ENCODE measurements at places on chromosomes 5 and 9. TPM values are rescaled to one million over a fixed set of nuclear protein-coding genes. Genes with fewer than 3 reads are reported as not detected.

GMCL2 gene
- total RNA-seq = not detected

CDKN2A gene
- total RNA-seq = 16.9 TPM

BARHL1 gene
- total RNA-seq = not detected

MAMDC2 gene
- not detected for total RNA-seq

SLC6A18 gene
- not detected for total RNA-seq

AGXT2 gene
- total RNA-seq = not detected

CERT1 gene
- 27.4 TPM for total RNA-seq

SPATA31C1 gene
- not detected for total RNA-seq

SPATA31A3 gene
- not detected for total RNA-seq

CCDC171 gene
- total RNA-seq = 2.5 TPM

GLDC gene
- 6.3 TPM for total RNA-seq

GRCh38 chr5:132335402-132335801 lies 34.1 kb upstream of the SLC22A5 start:
- DNase-seq = no peak
- no peaks in the 10 kb centered on the region for H3K36me3 ChIP-seq
- H3K27ac ChIP-seq = no peak overlapping the region
- no peak overlapping the region for H3K4me3 ChIP-seq
- H3K4me1 ChIP-seq = peaks cover 6% of the 10 kb centered on the region

- peak overlapping the region; percentile 25 for H3K27ac ChIP-seq
- DNase-seq = no peak
- H3K27me3 ChIP-seq = peaks cover 23% of the 10 kb centered on the region
- no peaks in the 10 kb centered on the region for H3K36me3 ChIP-seq
- H3K4me1 ChIP-seq = peaks cover 13% of the 10 kb centered on the region
- no peak overlapping the region for H3K4me3 ChIP-seq
These were observed 300.5 kb downstream of the COX7C start for GRCh38 chr5:86918246-86918645.

GRCh38 chr5:113223315-113223714 lies 211.5 kb downstream of the TSSK1B start:
- no peaks in the 10 kb centered on the region for H3K4me1 ChIP-seq
- H3K27me3 ChIP-seq = no peaks in the 10 kb centered on the region
- no peak overlapping the region for H3K4me3 ChIP-seq
- no peaks in the 10 kb centered on the region for H3K36me3 ChIP-seq

DNA sequence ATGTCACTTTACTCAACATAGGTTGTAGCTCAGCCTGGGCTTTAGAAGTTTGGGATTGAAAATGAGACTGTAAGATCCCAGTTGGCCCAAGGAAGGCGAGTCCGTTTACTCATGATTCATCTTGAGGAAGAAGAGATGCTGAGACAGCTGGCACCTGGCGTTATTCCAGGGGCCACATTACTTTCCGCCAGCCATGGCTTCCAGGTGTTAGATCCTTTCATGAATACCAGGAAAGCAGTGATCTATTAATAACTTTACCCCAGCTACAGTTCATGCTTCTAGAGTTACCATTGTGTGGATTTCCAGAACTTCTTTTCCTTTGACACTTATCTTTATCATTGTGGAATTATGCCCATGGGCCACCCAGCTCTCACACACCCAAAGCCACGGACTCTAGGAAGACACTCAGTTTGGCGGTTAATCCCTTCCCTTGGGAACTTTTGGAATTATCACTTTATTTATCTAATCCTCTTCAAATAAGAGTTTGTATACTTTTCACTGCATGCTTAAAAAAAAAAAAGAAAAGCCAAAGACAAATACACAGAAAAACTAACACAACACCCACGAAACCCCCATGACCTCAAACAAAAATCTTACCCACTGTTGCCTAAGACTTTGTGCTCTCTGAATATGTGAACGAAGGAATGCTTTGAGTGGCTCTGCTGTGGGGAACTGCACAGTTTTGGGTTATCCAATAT lies 26.9 kb downstream of the RAI14 start:
- H3K27me3 ChIP-seq = peaks cover 5% of the 10 kb centered on the region
- H3K36me3 ChIP-seq = no peaks in the 10 kb centered on the region
- DNase-seq = no peak

DNA sequence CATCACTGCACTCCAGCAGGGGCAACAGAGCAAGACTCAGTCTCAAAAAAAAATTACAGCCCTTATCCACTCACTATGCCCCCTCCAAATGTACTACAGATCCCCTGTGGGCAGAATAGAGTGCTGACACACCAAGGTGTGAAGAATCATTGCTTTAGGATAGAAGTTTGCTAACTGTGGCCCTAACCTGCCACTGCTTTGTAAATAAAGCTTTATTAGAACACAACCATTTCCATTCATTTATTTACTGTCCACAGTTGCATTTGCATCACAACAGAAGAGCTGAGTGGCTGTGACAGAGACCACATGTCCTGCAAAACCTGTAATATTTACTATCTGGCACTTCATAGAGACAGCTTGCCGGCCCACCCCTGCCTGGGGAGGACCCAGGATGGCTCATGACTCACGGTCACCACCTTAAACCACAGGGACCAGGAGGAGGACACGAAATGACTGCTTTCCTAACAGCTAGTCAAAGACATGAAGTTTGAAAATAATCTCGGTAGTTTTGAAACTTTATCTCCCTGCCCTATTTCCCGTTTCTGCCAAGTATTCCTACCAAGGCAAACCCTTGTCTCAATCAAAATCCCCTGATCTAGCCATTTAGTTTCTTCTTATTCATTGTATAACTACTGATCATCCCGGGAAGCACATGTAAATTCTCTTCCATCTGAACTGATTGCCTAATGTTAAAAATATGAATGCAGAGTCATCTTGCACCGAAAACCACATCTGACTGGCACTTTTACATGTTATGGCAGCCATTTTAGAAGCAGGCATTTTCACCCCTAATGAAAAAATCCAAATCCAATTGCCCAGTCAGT lies 206.1 kb downstream of the SLIT3 start:
- no peak overlapping the region for H3K4me3 ChIP-seq
- no peak overlapping the region for H3K27ac ChIP-seq
- H3K36me3 ChIP-seq = no peaks in the 10 kb centered on the region
- H3K27me3 ChIP-seq = peaks cover 8% of the 10 kb centered on the region
- no peak for DNase-seq

- DNase-seq = no peak
- H3K4me3 ChIP-seq = no peak overlapping the region
- no peaks in the 10 kb centered on the region for H3K4me1 ChIP-seq
- no peak overlapping the region for H3K27ac ChIP-seq
- H3K27me3 ChIP-seq = no peaks in the 10 kb centered on the region
These were observed 6.1 kb upstream of the TUSC1 start for GRCh38 chr9:25684321-25684720.

GRCh38 chr5:1127959-1128785 lies 16.3 kb upstream of the SLC12A7 start:
- no peaks in the 10 kb centered on the region for H3K36me3 ChIP-seq
- no peak for DNase-seq
- H3K4me3 ChIP-seq = no peak overlapping the region
- no peaks in the 10 kb centered on the region for H3K27me3 ChIP-seq
- H3K4me1 ChIP-seq = no peaks in the 10 kb centered on the region

DNA sequence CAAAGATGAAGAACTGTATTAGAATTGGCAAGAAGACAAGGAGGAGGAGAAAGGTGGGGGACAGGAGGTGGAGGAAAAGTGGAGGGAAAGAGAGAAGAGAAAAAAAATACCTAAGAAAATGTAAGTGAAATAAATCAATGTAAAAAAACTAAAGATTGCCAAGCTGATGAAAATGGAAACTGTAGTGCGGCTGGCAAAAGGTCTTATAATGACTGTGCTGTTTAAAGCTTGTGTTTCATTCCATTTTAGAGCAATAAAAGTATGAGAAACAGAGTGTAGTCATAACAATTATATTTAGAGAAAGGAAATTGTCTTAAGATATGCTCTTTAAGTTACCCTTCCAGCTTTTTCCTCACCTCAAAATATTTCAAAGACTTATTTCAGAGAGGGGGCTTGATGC lies 670.5 kb upstream of the SEMA6A start:
- H3K4me3 ChIP-seq = no peak overlapping the region
- no peak for DNase-seq
- H3K27me3 ChIP-seq = no peaks in the 10 kb centered on the region

DNA sequence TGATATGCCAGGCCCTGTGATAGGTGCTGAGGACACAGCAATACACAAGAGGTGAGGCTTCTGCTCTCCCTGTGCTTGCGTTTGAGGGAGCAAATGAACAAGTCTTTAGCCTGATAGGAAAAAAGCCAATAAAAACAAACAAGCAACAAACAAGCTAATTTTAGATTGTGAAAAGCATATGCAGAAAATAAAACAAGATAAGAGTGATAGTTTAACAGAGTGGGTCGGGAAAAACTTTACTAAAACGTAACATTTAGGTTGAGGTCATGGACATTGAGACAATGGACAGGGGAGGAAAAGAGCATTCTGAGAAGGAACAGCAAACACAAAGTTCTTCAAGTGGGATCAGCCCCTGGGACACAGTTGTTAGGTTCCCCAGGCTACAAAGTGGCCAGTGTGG lies 4.3 kb downstream of the SMIM3 start:
- peaks cover 82% of the 10 kb centered on the region for H3K4me1 ChIP-seq
- H3K4me3 ChIP-seq = peak overlapping the region; percentile 55
- no peak for DNase-seq
- H3K36me3 ChIP-seq = peaks cover 33% of the 10 kb centered on the region
- H3K27ac ChIP-seq = peak overlapping the region; percentile 96
- no peaks in the 10 kb centered on the region for H3K27me3 ChIP-seq

DNA sequence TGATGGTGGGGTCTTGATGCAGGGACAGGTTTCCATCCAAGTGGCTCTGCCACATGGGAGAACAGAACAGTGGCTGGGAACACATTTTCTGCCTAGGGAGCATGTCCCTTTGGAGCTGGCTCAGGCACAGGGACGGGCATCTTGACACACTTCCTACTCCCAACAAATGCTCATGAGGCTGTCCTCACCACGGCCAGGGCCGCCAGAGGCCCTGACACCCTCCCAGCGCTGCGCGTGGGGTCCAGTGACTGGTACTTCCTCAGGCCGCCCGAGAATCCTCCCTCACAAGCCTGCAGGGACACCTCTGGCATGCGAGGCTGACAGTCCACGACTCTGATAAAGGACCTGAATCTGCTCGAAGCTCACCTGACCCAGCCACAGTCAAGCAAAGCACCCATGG lies 61.0 kb upstream of the SARDH start:
- no peak overlapping the region for H3K4me3 ChIP-seq
- H3K36me3 ChIP-seq = no peaks in the 10 kb centered on the region
- H3K4me1 ChIP-seq = no peaks in the 10 kb centered on the region
- H3K27ac ChIP-seq = no peak overlapping the region
- no peak for DNase-seq
